ENCODE measurements at places on chromosomes 5 and 9. TPM values are rescaled to one million over a fixed set of nuclear protein-coding genes. Genes with fewer than 3 reads are reported as not detected.
A peak's percentile ranks its signal among the peaks of the same experiment; 100 is the strongest.

GRCh38 chr9:95140821-95141220, 176.7 kb downstream of the FANCC start:
- H3K4me1 ChIP-seq: peaks cover 7% of the 10 kb centered on the region
- H3K36me3 ChIP-seq: no peaks in the 10 kb centered on the region
- no peak for DNase-seq
- H3K27me3 ChIP-seq: no peaks in the 10 kb centered on the region
- H3K27ac ChIP-seq: no peak overlapping the region

DNA sequence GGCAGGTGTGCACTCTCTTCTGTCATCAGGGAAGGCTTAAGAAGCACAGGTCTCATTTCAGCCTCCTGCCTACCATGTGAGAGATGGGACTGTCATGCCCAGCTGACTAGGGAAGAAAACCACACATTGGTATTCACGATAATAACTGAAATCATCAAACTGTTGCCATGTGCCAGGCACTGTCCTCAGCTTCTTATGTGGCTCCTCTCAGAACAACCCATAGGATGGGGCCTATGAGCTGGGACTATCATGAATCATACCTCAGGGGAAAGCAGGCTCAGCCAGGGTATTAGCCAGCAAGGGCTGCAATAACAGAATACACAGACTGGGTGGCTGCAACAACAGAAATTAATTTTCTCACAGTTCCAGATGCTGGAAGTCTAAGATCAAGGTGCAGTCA, 3.3 kb downstream of the AFAP1L1 start:
- H3K27ac ChIP-seq: no peak overlapping the region
- H3K27me3 ChIP-seq: no peaks in the 10 kb centered on the region
- H3K4me1 ChIP-seq: peaks cover 4% of the 10 kb centered on the region
- no peaks in the 10 kb centered on the region for H3K36me3 ChIP-seq
- H3K4me3 ChIP-seq: no peak overlapping the region
- no peak for DNase-seq

DNA sequence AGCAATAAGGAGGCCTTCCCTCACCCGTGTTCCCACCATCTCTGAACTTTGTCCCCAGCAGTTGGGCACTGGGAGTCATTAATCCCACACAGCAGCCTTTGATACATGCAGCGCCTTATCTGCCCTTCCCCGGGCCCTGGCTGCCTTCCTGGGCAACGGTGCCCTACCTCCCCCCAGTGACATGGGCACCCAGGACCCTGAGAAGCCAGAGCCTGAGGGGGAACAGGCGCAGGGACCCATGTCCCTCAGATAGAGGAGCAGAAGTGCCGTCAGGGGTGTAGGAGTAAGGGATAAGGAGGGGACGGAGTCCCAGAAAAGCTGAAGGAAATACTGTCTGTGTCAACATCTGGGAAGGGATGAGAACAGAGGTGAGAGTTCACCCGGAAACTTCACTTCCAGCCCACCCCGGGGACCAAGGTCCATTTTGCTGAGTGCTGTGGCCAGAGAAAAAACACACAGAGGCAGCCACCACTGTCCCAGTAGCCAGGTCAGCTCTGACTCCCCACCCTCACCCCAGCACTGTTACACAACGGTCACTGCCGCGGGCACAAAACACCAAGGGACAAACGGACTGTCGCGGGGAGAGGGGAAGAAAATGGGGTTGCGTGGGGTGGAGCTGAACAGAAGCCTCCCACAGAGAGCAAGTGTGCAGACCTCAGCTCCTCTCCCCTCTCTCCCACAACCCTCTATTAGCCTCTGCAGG, 3.8 kb downstream of the PCDH1 start:
- H3K27me3 ChIP-seq: no peaks in the 10 kb centered on the region
- DNase-seq: peak; percentile 19
- no peak overlapping the region for H3K27ac ChIP-seq
- H3K4me1 ChIP-seq: peaks cover 33% of the 10 kb centered on the region
- no peak overlapping the region for H3K4me3 ChIP-seq

DNA sequence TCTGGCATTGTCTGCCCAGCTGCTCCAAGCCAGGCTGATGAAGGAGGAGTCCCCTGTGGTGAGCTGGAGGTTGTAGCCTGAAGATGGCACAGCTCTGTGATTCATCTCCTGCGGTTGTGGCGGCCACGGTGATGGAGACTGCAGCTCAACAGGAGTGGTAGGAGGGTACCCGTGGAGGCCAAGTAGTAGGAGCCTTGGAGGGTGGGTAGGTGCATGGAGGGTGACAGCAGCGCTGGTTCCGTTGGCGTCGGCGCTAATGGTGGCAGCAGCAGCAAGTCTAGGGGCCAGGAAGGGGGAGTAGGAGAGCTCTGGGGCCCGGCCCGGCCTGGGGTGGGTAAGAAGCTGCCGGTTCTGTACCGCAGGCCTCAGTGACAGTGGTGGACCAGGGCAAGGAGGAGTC, 22.4 kb upstream of the TRIM52 start:
- no peak for DNase-seq
- no peaks in the 10 kb centered on the region for H3K4me1 ChIP-seq
- no peaks in the 10 kb centered on the region for H3K36me3 ChIP-seq
- H3K4me3 ChIP-seq: no peak overlapping the region
- no peak overlapping the region for H3K27ac ChIP-seq

The IL17B gene
- 4.7 TPM for total RNA-seq

The IFNA2 gene
- 1.3 TPM for total RNA-seq

The DPH7 gene
- total RNA-seq: 61.8 TPM

Data from testis (tissue), 5 donors.